ENCODE measurements at places on chromosomes 4 and X. TPM values are rescaled to one million over a fixed set of nuclear protein-coding genes. Genes with fewer than 3 reads are reported as not detected.

GRCh38 chr4:15836362-15836761, 58.2 kb downstream of the CD38 start:
- DNase-seq: no peak

- no peak for DNase-seq
These were observed 52.6 kb downstream of the HPRT1 start for GRCh38 chrX:134512566-134512965.

The PRPS1 gene
- total RNA-seq: 113 TPM

- no peak for DNase-seq
These were observed 1.4 kb downstream of the JADE3 start for GRCh38 chrX:46913667-46914066.

GRCh38 chr4:150997141-150997540, 17.9 kb downstream of the LRBA start:
- no peak for DNase-seq

DNA sequence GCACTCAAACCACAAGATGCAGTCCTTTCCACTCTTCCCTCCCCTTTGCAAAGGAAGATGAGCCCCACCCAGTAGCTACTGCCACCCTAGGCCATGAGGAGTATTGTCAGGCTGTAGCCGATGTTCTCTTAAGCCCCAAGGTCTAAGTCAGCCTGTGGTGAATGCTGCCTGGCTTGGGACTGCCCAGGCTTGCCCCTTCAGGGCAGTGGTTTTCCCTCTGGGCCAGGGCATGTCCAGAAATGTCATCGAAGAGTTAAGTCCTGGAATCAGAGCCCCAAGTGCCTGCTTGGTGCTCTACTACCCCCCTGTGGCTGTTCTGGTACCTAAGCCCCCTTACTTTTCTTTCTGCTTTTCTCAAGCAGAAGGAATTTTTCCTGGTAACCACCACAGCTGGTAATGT, 11.8 kb upstream of the PGK1 start:
- no peak for DNase-seq

- DNase-seq: no peak
These were observed 153.3 kb upstream of the USP9X start for GRCh38 chrX:40931921-40932320.

- DNase-seq: no peak
These were observed 4.9 kb upstream of the TXK start for GRCh38 chr4:48138936-48139335.

GRCh38 chr4:164467493-164467892, 286.4 kb upstream of the SMIM31 start:
- no peak for DNase-seq

The MTNR1A gene
- not detected for total RNA-seq

The GUCY1A1 gene
- not detected for total RNA-seq

DNA sequence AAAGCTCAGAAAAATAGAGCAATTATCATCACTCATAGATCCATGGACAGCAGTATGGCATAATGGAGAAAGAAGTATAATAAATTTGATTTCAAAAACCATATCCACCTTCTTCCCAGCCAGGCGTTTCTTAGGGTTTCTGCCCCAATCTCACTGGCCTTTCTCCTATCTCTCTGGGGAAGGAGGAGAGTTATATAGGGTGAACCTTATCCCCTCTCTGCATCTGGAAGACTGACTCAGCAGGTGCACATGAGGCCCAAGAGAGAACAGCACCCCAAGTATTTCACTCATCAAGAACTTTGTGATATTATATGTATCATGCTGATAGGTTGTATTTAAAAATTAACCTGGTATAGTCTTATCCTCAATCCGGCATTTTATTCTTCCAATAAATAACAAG, 318.8 kb upstream of the RASGEF1B start:
- DNase-seq: no peak

DNA sequence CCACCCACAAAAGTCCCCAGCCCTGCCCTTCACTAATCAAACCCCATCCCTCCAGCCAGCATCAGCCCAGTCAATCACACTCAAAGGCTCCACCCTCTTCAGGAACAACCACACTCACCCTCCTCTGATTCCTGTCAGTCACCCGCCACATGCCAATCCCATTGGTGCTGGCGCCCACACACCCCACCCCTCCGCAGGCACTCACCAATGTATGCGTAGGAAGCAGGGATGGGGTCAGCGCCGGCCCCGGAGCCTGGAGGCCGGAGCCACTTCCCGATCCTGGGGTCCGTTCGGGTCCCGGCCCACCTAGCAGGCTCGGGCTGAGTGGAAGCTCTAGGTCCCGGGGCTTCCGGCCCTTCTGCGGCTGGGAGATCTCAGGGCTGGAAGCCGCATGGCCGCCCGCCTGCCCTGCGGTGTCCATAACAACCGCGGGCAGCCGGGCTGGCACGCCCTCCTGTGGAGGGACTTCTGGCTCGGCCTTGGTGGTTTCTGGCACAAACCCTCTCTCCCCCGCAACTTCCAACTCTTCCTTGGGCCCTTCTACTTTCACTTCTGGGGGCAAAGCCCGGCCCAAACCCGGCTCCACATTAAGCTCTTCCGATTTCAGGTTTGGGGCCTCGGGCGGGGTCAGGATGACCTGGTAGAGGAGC, 7.9 kb upstream of the CFP start:
- DNase-seq: no peak

GRCh38 chr4:168221301-168221700, 97.3 kb downstream of the DDX60 start:
- DNase-seq: no peak

The HMGN5 gene
- total RNA-seq: 1.2 TPM

- DNase-seq: no peak
These were observed 283.6 kb downstream of the SHOX start for GRCh38 chrX:914206-914605.

DNA sequence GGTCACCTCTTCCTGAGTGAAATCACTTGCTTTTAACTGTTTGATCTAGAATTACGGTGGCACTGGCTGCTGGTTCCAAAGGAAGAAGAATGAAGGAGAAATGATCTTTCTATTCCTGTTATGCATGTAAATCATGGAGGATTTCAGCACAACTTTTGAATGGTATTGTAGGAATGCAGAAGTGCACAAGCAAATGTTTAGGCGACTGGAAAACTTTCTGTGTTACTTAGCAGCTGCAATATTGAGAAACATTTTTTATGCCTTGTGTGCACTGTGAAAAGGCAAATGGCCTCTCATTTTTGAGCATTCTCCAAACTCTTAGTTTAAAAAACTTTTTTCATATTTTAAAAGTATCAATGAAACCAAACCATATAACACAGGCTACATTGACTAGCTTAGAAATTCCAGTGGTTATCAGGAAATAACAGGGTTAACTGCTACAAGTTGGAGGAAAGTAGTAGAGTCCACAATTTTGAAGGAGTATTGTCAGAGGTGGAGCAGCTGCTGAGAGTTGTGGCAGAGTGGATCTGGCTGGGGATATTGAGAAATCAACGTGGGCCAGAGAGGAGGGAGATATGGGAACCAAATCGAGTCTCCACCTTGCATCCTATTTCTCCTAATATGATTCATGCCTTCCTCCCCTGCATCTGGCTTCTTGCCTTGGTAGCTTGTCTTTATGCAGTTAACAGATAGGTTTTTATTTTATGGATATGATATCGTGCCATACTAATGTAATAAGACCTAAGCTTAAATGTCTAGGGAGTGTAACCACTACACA, 32.0 kb upstream of the FHL1 start:
- DNase-seq: no peak

DNA sequence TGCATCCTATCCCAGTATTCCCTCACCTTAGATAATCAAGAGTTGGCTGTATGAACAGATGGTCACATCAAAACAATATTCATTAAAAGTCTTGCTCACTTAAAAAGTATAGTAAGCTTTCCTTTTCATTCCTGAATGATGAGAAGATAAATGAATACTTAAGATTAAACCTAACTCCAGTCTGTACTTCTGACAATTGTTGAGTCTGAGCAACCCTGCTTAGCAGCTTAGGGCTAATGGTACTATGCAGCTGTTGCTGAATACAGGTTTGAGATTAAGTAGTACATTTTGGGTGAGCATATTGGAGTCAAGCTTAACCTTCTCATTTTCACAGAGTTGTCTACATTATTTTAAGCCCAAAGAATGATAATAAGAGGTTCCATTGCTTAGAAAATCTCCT, 121.7 kb upstream of the ETNPPL start:
- no peak for DNase-seq

The SAGE1 gene
- not detected for total RNA-seq

GRCh38 chr4:10172278-10172921, 55.8 kb upstream of the WDR1 start:
- no peak for DNase-seq

The CYBB gene
- 3.7 TPM for total RNA-seq

- DNase-seq: no peak
These were observed 11.8 kb upstream of the TIMM8A start for GRCh38 chrX:101360390-101360789.

DNA sequence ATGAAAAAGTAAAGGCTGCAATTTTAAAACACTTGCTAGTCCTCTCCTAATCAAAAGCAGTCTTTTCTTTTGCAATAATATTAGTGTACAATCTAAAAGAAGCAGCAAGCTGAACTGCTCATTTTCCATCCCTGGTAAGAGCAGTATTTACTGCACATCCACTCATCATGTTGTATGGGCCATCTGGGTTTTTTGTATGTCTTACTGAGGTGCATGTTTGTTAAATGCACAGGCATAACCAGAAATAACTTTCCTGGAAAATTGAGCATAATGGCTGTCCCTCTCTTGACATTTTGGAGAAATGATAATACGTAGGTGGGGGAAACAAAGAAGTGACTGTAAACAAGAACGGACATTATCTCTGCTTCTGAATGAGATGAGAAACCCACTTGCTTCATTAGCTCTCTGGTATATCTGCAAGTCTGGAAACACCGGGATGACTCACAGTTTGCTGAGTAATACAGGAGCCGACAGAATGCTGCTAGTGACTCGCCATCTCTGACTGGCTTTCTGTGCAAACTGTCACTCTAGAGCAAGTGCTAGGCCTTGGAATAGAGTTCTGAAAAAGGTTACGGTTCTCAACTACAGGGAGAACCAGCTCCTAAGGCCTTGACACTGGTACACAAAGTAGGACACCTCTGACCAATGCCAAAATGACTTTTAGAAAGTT, 85.7 kb upstream of the MTM1 start:
- no peak for DNase-seq

The NAA11 gene
- not detected for total RNA-seq

The TMPRSS11A gene
- total RNA-seq: not detected

DNA sequence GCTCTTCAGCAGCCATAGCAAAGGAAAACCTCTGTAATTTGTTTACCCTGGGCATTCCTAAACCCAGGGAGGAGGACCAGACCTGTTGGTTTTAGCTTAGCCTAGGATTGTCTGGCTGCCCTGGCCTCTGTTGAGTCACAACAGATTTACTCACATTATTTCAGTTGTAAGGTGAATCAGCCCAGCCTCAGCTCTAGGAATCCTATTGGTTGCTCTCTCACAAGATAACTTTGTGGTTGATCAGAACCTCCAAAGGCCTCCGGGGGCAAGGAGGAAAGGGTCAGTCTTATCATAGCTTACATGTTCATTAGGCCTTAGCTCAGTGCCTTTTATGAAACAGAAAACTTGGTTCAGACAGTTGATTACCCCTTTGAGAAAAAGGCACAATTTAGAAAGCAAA, 41.0 kb downstream of the PDK3 start:
- no peak for DNase-seq

DNA sequence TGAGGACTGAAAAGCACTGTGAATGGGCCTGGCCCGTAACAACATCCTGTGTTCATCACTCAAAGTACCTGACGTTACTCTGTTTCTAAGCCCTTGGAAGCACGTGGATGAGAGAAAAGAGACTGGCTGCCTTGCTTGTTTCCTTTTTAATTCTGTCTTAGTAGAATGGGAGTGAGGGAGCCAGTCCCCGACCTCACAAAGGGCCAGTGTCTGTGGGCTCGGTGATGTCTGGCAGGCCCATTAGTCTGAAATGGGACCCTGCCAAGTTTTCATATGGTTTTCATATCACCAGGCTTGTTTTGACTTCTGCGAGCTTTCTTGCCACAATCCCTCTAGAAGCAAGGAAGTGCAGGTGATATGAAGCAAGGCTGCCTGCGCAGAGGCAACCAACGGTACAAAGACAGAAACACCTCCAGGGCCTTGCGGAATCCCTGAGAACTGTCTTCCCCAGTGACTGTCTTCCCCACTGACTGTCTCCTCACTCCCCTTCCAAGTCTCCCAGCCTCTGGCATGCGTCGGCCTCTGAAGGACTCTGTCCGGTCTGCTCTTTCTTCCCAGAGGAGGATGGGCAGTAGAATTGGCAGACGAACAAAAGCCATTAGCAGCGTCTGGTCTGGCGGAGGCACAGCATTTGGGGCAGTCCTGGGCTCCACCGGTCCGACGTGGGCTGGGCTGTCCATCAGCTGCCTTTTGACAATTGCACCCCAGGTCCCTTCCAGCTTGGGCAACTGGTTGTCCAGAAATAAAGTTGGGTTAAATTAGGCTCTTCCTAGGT, 20.2 kb upstream of the RASL11B start:
- DNase-seq: no peak

The RPL34 gene
- total RNA-seq: 1,392 TPM

- DNase-seq: no peak
These were observed 178.3 kb downstream of the SNCA start for GRCh38 chr4:89658701-89659024.

The COL25A1 gene
- total RNA-seq: not detected

- peak; percentile 45 for DNase-seq
These were observed 1.6 kb downstream of the LONRF3 start for GRCh38 chrX:118975831-118976598.

The PNMA5 gene
- total RNA-seq: not detected

- no peak for DNase-seq
These were observed 68.2 kb upstream of the TAPT1 start for GRCh38 chr4:16294455-16294854.

DNA sequence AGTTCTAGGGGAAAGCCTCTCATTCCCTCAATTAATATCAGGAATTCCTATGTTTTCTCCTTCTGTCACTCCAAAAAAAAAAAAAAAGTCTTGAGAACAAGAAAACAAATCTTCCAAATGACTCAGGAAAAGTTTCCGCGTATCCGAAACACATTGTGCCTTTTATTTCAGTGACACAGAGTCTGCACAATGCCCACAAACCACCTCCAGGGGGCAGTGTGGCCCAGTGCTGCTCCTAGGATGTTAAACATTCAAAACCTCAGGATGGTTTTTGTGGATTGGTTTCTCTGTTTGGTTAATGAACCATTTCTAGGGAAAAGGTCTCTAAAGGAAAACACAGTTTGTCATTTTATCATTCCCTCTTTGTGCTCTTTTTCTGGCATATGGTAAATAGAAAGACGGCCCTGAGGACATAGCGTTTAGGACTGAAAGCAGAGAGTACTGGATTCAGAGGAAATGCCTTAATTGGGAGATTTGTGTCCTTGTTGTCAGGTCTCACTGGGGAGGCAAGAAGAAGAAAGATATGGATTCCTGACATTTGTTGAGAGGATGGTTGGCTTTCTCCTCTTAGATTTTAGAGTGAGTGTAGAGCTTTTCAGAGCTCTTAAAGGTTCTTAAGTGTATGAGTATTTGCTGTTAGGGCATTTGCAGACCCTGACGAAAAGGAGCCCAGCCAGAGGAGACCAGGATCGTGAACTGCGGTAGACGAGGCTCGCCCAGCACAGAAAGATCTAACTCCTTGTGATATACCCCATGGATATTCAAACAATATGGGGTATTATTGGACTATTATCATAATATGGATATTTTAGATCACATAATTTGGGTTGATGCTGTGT, 65.7 kb upstream of the MAP9 start:
- peak; percentile 55 for DNase-seq

The STOX2 gene
- total RNA-seq: not detected

GRCh38 chrX:77622672-77623071, 163.3 kb downstream of the ATRX start:
- DNase-seq: no peak

All from CD8-positive, alpha-beta memory T cell (primary cell).